ENCODE measurements at places on chromosomes 1 and 21.

DNA sequence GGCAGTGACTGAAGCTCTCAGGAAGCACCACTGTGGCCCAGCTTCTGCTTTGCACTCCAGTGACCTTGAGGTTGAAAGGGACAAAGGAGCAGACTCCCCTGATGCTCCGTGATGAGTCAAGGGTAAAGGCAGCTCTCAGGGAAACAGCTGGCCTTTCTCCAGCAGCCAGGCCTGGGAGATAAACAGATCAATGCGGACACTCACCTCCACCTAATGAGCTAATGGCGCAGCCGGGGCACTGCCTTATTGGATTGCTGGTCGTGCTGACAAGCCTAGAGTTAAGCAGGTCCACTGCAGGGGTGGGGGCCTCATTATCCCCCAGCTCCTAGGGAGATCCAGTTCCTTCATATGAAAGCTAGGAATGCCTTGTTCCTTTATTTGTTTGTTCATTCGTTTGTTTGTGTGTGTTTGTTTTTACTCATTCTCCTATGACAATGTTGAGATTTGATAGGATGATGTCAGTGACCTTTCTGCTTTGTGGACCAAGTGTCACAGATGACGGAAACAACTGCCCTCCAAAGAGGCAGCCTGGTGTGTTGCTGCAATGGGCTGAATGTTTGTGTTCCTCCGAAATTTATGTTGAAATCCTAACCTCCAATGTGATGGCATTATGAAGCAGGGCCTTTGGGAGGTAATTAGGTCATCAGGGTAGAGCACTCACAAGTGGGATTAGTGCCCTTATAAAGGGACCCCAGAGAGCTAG, 141.4 kb upstream of the BEND5 start:
- no peak for DNase-seq

- DNase-seq = no peak
These were observed 1.8 kb downstream of the RERE start for GRCh38 chr1:8815582-8816151.

DNA sequence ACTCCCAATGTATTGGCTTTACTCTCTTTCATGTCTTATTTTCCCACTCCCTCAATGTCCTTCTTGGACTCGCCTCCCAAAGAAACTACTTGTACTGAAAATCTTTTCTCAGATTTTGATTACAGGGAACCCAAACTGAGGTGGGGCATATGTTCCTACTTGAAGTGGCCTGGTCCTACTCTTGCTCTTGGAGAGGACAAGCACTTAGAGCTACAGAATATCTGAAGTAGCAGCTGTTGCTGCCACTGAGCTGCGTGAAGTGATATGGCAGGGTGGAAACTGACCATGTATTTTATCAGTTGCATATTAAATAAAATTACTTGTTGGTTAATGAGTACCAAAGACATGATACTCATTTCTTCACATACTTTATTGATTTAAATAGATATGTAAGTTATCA, 129.5 kb downstream of the TSEN15 start:
- no peak for DNase-seq

GRCh38 chr1:212666116-212666775, 33.4 kb downstream of the BATF3 start:
- no peak for DNase-seq

- no peak for DNase-seq
These were observed 28.3 kb downstream of the CBR1 start for GRCh38 chr21:36098182-36098532.

- DNase-seq = no peak
These were observed 7.4 kb downstream of the SH2D2A start for GRCh38 chr1:156809281-156809680.

Measured in activated gamma-delta T cell treated with Interleukin-2 at 50 U/mL for 16 hours (primary cell).